ENCODE measurements at places on chromosomes 12 and 14.
A peak's percentile ranks its signal among the peaks of the same experiment; 100 is the strongest.

- no peak for DNase-seq
Observed at GRCh38 chr12:32116897-32117296, 10.2 kb downstream of the BICD1 start.

GRCh38 chr12:28248555-28249145, 58.4 kb downstream of the CCDC91 start:
- no peak for DNase-seq

GRCh38 chr14:73457041-73457923, 1.1 kb downstream of the NUMB start:
- peak; percentile 46 for DNase-seq

GRCh38 chr12:128803788-128804187, 20.0 kb downstream of the SLC15A4 start:
- DNase-seq, result no peak

GRCh38 chr12:124474709-124475108, 92.7 kb downstream of the NCOR2 start:
- DNase-seq, result no peak

- DNase-seq, result no peak
Observed at GRCh38 chr12:47993491-47993890, 10.8 kb downstream of the COL2A1 start.

DNA sequence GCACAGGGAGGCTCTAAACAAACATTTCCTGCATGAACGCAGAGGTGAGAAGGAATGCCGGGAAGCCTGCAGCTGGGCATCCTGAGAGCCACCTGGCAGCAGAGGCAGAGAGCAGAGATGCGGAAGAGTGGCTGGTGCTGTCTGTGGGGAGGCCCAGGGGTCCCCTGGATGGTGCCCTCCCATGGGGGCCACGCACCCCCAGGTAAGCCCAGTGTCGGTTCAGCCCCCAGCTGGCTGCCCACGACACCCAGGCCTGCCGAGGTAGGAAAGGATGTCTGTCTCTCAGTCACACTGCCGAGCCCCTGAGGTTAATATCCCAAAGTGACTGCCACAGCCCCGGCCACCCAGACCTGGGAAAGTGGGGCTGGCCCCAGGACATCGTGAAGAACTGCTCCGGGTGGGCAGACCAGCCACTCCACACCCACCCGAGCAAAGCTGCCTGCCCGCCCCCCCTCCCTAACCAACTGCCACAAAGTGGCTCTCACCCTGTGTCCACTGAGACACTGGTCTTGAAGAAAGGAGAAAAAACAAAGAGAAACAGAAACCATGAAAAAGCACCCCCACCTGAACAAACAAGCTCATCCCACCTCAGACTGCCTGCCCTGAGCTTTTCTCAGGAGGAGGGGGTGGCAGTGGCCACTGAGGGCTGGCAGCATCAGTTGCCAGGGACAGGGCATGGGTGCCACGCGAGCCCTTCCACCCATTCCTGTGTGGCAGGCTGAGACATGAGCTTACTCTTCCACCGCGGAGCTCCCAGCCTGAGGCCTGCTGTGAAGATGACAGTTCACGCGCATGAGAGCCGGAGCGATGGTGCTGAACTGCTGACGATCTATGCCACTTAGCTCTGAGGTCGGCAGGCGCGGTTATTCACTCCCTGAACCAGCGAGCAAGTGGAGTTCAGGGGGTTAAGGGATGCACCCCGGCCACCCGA, 40.8 kb downstream of the CCDC88C start:
- no peak for DNase-seq

GRCh38 chr14:67729072-67729885, 27.6 kb downstream of the RDH12 start:
- no peak for DNase-seq

DNA sequence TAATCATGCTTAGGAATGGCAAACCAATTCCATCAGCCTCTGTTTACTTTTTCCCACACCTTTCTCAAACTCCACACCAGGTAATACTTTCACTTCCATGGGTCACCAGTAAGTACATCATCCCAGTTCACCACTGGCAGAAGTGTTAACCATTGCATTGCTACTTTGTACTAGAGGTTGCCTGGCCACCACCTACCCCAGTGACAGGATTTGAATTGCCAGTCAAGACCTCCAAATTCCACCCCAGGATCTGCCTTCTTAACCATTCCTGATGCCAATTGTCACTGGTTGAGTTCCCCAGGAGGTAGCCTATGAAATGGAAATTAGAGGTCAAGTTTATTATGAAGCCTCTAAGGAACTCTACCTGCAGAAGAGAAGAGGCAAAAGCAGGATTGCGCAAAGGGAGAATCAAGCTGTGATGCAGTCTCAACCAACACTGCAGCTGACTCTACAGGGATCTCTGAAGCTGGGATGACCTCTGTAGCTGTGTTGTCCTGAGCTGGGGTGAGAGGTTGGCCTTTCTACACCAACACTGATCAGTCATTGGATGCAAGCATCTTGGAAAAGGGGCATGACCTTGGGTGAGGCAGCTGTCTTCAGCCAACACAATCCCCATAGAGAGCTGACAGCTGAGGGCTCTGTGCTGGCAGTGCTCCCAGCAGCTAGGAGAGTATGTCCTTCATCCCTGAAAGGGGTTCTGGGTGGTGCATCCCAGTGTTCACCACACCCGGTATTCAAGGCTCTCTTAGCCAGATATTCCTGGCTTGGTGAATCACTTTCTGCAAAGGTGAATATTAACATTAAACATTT, 37.0 kb upstream of the HMGA2 start:
- no peak for DNase-seq
